Stimulated activated CD4-positive, alpha-beta T cell treated with anti-CD3 and anti-CD28 coated beads, Interleukin-1b, Interleukin-23, amount 100 ng/mL, for 1 hour (primary cell): ENCODE measurements at places on chromosomes 12 and 14.
A peak's percentile ranks its signal among the peaks of the same experiment; 100 is the strongest.

- no peak for DNase-seq
These were observed 127.2 kb downstream of the RBM19 start for GRCh38 chr12:113838896-113839295.

- no peak for DNase-seq
These were observed 164.9 kb downstream of the NAV3 start for GRCh38 chr12:77995436-77996167.

DNA sequence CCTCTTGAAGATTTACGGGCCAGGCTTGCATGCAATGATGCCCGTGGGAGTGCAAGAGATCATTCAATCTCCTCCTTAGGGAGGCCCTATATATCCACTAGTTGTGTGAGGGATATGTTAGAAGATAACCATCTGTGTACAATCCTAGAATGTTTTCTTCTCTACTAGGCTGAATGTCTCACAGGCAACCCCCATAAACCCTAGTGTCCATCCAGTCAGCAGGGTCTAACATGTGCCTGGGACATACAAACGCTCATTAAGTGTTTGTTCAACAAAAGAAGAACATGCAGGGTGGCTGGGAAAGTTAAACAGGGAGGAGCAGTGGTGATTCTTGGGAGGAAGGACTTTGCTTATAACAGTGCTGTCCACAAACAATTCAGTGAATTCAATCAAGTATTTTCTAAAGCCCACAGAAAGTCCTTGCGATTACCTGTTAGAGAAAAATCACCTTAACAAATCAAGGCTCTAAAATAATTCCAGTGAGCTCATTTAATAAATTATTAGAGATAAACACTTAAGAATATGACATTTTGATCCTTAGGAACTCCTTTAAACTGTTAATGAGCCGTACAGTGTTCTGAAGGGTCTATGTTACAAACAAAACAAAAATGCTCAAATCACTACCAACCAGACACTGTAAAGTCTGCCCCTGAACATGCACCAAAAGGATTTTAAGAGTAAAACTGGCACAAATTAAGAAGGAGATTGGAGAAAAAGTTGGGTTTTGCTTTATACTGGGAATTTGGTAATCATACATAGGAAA lies 96.6 kb upstream of the FERMT2 start:
- DNase-seq = no peak

GRCh38 chr12:113232840-113233585 lies 11.7 kb downstream of the TPCN1 start:
- DNase-seq = peak; percentile 23

DNA sequence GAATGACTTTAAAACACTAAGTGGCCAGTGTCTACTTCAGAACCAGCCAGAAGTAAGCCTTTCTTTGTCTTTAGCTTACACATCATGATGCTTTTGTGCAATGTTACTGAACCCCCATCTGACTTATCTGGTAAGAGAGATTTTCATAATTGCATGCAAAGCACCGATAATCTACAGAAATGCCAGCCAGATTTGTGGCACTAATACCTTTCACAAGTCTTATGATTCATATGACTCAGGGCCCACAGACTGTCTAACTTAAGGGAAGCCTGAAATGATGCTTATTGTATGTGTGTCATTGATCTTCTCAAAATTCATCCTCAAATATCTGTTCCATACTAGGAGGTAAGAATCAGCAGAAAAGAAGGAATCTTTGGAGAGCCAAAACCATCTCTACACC lies 18.0 kb downstream of the IGF1 start:
- no peak for DNase-seq

DNA sequence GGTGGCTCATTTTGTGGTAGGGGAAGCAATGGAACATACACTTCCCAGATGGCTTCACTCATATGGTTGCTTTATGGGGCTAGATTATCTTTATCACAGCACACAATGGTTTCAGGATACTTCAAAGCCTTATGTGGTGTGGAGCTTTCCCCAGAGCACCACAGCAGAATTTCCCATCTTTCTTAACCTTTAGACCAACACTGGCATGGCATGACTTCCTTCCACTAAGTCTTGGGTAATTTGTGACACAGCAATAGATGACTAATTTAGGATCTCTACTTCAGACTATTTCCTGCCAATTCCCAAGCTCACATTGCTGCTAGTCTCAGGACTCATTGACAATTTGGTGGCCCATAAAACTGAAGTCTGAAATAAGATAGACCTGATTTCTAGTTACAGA lies 36.9 kb upstream of the DCN start:
- no peak for DNase-seq

DNA sequence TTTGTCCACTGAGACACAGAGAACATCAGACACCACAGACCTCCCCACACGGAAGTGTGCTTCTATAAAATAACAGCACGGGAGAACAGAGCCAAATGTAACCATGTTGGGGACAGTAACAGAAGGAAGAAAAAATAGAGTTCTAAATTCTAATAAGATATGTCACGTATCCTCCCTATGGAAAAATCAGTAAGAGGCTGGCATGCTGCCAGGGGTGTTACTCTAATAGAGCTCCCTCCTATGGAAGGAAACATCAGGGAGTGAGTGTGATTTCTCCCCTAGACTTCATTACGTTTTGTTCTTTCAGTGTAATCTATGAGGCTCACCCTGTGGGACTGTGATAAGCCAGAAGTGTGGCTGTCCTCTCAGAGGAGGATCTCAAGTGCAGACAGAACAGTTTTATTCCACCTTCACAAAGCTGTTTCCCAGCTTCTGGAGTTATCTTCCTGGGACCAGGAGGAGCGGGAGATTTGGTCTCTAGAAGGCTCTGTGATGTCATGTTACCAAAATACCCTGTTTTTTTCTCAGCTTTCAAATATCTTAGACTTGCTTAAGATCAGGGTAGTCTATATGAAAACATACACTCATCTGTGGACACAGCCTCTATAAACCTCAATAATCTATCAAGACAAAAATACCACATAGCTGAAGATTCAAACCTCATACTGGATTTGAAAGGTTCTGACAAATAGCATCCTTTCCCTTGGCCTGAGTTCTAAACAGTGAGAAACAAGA lies 69.3 kb downstream of the ZFC3H1 start:
- DNase-seq = no peak

DNA sequence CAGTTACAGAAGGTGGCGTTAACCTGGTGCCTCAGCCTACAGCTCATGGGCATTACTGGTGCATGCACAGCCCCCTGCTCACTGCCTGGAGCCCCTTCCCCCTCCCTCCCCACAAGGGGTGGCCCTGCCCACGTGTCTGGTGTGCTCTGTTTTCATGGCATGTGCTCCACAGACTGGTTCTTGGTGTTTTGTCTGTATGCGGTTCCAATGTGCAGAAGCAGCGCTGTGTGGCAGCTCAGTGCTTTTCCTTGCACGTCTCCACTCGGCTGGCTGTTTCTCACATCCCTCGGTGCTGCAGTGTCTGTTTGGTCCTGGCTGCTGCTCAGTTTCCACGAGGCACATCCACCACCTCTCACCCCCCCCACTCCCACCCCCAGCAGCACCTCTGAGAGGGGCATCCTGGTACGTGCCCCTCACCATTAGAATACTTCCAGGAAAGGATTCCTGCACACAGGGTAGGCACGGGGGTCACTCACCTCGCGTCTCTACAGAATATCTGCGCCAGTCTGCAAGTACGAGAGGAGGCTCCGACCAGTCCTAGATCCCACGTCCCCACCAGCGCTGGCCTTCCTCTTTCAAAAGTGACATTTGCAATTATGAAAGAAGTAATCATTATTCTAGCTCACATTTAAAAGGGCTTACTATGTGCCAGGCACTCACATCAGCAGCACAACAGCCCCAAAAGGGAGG lies 27.1 kb downstream of the DIO3 start:
- DNase-seq = no peak

- DNase-seq = no peak
These were observed 33.9 kb downstream of the CCDC177 start for GRCh38 chr14:69540654-69541335.

DNA sequence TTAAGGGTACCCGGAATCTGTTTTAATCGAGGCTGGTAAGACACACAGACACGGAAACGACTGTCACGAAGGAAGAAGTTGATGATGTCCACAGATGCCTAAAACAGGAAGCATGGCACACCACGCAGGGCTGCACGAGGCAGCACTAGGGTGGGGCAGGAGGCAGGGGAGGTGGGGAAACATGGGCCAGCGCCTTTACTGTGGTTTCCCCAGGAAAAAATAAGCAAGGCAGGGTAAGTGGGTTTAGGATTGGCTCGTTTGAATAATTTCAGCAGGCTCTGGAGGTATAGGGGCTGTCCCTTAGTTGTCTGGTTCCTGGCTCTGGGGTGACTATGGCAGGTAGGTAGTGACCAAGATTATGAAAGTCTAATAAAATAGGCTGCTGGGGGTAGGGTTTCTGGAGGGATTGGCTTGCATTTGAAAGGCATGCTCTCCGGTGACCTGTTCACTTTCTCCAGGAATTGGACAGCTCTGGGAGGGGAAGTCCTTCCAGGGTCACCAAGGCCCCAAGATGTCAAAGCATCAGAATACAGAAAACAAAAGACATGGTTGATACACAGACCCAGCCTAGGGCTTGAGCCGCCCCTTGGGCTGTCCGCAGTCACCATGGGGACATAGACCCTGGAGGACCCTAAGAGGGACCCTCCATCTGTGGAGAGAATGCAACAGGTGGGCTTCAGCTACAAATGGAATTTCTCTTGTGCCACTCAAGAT lies 35.3 kb downstream of the MAP1LC3B2 start:
- no peak for DNase-seq

GRCh38 chr14:100529561-100530031 lies 57.6 kb downstream of the BEGAIN start:
- DNase-seq = no peak

GRCh38 chr14:73782623-73783022 lies 68.4 kb upstream of the PNMA1 start:
- DNase-seq = no peak

GRCh38 chr14:64110802-64111201 lies 183.4 kb downstream of the ESR2 start:
- no peak for DNase-seq

DNA sequence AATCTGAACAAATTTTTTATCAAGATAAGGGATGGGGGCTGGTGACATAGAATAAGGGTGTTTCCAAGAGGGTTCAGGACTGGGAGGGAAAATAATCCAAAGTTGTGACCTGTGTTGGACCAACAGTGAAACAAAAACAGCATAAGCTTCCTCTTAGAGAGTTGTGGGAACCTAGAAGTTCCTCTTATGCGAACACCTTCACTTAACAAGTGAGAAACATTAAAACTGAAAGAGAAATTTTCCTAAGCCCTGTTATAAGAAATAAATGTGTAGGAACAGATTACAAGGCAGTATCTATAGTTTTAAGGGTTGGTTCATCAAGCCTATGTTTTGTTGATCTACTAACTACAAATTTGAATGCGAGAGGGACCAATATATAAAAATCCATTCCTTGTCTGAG lies 58.4 kb downstream of the LLPH start:
- no peak for DNase-seq

GRCh38 chr14:61107869-61108493 lies 126.9 kb downstream of the SLC38A6 start:
- no peak for DNase-seq

GRCh38 chr12:115172521-115172920 lies 488.5 kb upstream of the TBX3 start:
- no peak for DNase-seq

- no peak for DNase-seq
These were observed 156.3 kb downstream of the TMX1 start for GRCh38 chr14:51396222-51396815.

- peak; percentile 66 for DNase-seq
These were observed 1.4 kb upstream of the SLC2A13 start for GRCh38 chr12:40107098-40107802.

DNA sequence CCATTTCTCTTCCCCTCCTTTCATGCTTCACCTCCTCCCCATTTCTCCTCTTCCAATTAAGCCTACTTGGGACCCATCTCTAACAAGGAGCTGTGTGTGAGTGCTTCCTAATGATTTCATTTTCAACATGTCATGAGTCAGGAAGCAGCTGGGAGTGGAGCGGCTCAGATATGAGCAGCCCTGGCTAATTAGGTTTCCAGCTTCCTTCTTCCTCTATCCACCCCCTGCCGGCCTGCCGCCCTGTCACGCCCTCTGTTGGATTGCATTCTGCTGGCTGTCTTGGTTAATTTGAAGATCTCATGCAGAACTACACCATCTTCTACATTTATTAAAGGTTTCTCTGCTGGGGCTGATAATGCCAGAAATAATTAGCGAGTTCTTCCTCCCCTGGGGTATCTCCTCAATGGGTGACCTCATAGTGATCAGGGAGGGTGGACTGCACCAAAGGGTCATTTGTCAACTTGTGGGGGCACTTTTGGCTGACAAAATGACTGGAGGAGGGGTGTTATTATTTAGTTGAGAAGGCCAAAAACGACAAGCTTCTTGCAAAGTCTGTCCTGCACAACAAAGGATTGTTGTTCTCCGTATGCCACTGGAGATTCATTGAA lies 300.9 kb upstream of the SRRM4 start:
- no peak for DNase-seq

DNA sequence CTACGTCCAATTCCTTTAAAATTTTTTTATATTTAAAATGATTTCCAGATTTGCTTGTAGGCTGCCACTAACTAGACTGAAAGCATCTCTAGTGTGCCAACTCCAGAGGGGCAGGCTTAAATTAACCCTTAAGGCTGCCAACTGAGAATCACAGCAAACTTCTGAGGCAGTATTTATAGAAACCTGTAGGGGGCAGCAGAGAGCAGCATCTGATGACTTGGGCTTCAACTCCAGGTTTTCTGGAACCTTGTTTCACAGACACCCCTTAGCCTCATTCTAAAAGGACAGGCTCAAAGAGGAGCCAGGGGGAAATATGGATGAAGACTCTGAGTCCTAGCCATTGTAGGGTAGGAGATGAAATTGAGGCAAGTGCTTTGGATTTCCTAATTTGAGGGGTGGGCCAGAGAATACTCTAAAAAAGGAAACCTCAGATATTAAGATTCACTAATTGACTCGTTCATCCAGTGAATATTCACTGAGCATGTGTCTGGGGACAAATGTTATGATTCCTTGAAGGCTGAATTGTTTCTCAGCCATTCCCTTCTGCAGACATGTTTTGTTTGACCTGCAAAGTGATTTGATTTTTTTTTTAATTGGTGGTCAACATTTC lies 63.3 kb upstream of the HSPB8 start:
- DNase-seq = no peak

DNA sequence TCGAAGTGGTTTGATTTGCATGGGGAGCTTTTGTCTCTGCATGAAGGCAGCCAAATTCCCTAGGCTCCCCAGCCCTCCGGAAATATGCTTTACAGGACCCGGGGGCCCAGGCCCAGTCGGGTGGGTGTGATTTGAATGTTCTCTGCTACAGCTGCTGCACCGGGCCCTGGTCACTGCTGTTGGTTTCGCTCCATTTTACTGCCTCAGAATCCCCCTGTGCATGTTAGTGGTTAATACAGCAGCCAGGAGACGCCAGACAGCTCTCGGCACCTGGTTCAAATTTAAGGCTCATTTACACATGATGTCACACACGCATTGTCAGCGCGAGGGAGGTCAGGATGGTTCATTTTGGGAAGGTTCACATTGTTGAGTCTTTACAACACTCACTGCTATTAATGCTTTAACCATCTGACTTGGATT lies 99.6 kb downstream of the SLC38A6 start:
- no peak for DNase-seq

DNA sequence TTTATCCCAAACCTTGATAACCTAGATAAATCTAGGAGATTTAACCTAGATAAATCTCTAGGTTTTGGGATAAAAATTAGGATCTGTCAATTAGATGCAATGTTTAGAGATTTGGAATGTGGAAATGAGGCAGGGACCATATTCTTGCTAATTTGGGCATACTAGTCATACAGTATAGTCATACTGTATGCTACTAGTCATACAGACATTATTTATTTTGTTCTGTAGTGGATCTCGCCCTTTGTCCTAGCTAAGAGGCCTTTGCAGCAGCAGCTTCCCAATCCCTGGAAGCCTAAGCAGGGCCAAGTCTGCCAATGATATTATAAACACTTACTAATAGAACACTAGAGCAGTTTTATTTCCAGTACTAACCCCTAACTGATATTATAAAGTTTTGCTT lies 136.4 kb downstream of the CEP128 start:
- no peak for DNase-seq
